ENCODE measurements at places on chromosomes 7 and 10.

DNA sequence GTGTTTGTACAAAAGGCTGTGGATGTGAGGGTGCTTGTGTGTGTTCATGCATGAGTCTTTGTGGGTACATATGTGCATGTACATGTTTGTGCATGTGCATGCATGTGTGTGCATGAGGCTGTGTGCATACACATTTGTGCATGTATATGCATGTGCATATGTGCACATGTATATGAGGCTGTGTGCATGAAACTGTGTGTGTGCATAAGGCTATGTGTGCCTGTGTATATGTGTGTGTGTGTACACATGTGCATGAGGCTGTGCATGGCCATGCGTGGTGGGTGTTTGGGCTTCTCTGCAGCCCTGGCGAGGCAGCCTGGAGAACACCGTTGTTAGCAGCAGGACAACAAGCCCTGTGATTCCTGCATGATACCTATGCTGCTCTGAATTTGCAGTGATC, 207.7 kb upstream of the ADCY1 start:
- DNase-seq, result no peak

DNA sequence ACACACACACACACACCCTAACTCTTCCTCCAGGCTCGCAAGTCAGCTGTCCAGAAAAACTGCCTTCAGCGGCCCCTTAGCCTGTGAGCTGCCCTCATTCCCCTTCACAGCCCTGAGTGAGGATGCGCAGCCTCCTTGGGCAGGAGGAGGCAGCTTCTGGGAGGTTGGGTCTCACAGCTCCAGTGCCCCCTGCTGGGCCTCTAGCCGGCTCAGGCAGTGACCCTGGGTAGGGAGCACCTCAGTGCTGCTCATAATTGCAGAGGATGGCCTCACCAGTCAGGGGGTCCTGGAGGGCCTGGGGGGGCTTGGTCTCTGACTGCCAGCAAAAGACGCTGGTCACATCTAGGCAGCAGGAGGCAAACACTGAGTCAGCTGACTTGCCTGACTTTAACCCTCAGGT, 43.7 kb downstream of the ZNF273 start:
- DNase-seq, result no peak

DNA sequence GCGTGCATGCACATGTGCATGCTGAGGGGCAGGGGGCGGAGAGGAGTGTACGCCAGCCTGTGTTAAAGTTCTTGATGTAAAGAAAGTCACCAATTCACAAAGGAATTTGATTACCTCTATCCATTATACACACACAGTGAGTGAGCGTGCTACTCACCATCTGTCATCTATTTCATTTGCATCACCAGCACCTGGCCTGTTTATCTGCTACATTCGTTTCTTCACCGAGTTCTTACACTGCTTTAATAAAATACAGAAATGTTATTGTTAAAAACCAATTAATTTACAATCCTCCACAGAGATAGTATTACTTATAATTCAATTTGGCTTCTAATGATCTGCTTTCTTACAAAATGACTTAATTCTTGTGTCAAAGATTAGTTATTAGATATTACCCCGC, 32.6 kb downstream of the NEUROD6 start:
- no peak for DNase-seq

DNA sequence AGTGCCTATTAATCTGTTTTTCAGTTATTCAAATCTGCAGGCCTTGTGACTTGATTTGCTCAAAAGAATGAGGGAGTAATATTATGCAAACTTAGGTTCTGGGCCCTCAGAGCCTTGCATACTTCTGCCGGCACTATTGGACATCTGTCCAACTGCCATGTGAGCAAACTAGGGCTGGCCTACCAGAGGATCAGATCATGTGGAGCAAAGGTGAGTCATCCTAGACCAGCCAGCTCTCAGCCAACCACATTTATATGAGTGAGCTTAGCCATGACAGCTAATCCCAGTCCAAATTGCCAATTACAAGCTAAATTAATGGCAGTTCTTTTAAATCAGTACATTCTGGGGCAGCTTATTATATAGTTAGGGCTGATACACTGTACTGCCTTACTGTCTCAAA, 69.6 kb downstream of the SDHAF3 start:
- DNase-seq, result no peak

GRCh38 chr7:25758559-25758958, 393.4 kb upstream of the NFE2L3 start:
- no peak for DNase-seq

GRCh38 chr10:79283616-79284015, 63.7 kb upstream of the PPIF start:
- no peak for DNase-seq

GRCh38 chr10:115093286-115093775, at the start of gene ATRNL1:
ATRNL1 (plus strand) TSS chr10:115093365; CDS start chr10:115093751, 386 bp downstream.
- DNase-seq, result no peak

DNA sequence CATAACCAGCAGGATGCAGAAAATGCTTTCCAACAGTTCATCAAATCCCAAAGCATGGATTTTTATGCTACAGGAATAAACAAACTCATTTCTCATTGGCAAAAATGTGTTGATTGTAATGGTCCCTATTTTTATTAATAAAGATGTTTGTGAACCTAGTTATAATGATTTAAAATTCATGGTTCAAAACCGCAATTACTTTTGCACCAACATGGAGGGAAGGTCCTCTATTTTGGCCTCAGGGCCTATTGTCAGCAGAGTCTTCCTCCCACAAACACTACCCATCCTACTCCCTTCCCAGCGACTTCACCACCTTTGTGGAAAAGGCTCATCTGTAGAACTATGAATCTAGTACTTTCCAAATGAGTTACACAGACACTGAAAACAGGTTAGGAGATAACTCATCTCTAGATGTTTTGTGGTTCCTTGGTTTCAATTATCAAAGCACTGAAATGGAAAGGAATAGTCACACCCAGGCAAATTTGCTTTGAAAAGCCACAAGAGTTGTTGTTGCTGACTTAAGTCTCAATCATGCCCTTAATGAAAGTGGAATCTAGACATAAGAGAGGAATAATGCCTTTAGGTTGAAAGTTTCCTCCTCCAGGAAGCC, 59.4 kb upstream of the FRMD4A start:
- DNase-seq, result no peak

- no peak for DNase-seq
Measured at GRCh38 chr10:31000867-31001266, 30.8 kb downstream of the ZNF438 start.

- no peak for DNase-seq
Measured at GRCh38 chr10:29345144-29345909, 56.5 kb downstream of the LYZL1 start.

DNA sequence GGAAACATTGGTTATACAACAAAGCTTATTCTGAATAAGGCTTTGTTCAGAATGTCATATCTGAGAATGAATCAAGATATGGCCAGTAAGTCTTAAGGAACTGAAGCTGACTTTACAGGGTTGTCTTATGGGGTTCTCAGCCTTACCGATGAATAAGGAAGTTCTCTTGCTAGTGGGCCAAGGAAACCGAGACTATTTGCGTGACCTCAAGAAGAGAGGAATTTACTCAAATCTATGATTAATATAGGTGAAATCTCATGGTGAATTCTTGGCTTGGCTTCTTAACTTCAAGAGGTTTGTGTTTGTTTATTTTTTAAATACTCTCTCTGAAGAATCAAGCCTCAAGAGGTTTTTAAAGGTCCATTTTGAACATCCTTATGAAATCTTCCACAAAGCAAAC, 4.7 kb upstream of the MRLN start:
- DNase-seq, result no peak

Measured in ureter (tissue), 1 donor.